GM23338 (cell line): ENCODE measurements at places on chromosomes 2 and 18.
A peak's percentile ranks its signal among the peaks of the same experiment; 100 is the strongest.

- DNase-seq = no peak
These were observed 55.9 kb upstream of the SP3 start for GRCh38 chr2:174020926-174021662.

- no peak for DNase-seq
These were observed 32.2 kb downstream of the NR4A2 start for GRCh38 chr2:156300337-156300736.

GRCh38 chr2:160417745-160418397, 75.7 kb downstream of the RBMS1 start:
- peak; percentile 27 for DNase-seq

- DNase-seq = no peak
These were observed 372.5 kb downstream of the SATB2 start for GRCh38 chr2:199085261-199085660.

DNA sequence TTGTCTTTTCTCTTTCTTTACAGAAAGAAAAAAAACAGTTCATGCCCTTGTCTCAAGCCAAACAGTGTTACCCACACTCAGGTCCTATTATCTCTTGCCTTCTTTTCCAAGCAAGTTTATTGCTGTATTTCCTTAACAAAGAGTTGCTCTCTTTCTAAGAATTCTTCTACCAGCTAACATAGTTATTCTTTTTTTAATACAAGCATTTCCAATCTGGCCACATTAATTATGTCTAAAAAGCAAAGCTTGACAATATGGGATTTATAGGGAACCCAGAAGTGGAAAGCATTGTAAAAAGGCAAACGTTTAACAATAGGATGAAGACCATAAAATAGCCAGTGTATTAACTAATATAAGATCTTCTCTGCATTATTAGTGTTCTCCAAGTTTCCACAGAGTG, 272.5 kb upstream of the CWC22 start:
- no peak for DNase-seq

DNA sequence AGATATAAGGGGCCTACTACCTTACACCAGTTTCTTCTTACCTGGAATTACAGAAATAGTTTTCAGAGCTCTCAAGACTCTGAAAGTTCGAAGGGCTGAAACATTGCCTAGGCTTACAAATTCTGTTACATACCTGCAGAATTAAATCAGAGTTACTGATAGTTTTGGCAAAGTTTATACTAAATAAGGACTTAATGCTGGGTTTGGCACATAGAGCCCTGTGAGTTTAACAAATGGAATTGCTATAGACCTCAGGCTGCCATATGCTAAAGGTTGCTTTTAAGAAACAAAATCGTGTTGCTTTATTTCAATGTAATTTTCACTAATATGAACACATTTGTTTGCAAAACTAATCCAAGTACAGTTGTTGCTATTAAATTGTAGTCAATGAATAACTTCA, 40.1 kb downstream of the SCN3A start:
- DNase-seq = no peak

DNA sequence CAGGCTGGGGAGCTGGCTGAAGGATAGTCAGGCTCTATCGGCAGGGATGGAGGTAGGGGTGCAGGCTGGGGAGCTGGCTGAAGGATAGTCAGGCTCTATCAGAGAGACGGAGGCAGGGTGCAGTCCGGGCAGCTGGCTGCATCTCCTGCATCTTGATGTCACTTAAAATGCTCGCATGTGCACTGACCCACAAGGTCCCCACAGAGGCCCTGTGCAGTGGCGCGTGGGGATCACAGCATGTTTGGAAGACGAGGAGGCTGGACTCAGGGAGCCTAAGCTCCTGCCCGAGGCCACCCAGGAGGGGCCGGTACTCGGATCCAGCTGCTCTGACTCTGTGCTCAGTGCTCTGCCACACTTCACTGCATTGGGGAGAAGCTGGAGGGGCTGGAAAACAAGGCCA, 189.0 kb upstream of the HDAC4 start:
- no peak for DNase-seq

DNA sequence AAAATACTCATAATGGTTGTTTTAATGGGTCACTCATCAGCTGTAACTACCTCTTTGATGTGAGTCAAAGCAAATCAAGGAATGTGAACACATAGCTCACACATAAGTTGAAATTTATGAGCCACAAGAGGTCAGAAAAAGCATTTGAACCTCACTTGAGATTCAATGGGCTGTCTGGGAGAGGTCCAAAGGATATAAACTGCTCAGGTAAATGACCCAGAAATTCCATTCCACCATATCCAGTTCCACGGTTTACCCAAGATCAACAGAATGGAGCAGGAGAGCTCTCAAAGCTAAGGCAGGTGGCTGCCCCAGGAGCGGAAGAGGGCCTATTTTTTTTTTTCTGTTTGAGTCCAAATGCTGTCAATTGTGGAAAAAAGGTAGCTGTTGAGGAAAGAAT, 464.1 kb downstream of the TNS1 start:
- peak; percentile 9 for DNase-seq

DNA sequence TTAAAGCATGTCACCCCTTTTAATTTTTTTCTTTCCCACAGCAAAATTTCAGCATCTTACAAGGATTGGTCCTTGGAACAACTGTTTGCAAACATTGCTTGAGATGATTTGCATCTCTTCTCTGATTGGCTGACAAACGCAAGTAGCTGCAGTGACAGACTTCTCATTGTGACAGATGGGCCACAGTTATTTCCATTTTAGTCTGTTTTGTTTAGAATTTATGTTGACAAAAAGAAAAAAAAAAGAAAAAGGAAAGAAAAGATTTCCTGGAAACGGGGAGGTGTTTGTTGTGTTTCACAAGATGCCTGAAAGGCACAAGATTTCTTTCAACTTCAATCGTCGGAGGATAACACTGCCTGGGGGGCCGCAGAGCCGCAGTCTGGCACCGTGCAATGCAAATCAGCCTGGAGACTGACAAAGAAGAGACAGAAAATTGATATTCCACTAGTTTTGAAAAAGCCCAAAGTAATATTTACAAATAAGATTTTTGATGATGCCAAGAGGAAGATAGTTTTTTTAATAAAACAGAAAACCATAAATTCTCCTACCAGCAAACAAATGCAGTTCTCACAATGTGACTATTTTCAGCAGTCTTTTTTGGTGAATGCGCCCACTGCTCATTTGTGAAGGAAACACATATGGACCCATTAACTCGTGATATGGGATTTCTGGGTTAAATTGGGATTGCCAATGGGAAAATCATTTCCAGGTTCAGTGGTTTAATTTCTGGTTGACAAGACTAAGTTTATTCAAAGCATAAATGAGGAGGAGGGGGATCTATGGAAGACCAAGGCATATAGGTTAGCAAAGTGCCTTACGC, 296.2 kb upstream of the SMIM21 start:
- no peak for DNase-seq

DNA sequence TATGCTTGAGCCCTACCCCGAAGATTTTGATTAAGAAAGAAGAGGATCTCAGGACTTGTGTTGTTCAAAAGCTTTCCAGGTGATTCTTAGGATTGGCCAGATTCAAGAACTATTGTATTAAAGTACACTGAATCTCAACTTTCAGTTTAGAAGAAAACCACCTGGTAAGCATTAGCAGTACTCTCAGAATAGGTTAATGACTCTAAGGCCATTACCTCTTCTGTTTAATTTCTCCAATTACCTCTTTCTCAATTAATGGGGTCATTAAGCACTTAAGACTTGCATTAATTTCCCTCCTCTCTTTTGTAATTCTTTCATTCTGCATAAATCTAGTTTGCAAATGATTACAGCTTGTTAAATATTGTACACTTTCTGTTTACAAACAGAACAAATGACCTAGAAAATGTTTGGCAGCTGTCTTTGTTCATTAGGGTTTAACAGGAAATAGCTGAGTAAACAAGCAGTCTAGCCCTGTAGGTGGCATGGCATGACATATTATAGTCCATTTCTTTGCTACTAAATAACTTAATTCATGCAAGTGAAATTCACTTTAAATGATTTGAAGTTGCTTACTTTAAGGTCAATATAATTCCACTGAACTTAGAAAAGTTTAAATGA, 20.4 kb upstream of the TDRD15 start:
- DNase-seq = peak; percentile 15

DNA sequence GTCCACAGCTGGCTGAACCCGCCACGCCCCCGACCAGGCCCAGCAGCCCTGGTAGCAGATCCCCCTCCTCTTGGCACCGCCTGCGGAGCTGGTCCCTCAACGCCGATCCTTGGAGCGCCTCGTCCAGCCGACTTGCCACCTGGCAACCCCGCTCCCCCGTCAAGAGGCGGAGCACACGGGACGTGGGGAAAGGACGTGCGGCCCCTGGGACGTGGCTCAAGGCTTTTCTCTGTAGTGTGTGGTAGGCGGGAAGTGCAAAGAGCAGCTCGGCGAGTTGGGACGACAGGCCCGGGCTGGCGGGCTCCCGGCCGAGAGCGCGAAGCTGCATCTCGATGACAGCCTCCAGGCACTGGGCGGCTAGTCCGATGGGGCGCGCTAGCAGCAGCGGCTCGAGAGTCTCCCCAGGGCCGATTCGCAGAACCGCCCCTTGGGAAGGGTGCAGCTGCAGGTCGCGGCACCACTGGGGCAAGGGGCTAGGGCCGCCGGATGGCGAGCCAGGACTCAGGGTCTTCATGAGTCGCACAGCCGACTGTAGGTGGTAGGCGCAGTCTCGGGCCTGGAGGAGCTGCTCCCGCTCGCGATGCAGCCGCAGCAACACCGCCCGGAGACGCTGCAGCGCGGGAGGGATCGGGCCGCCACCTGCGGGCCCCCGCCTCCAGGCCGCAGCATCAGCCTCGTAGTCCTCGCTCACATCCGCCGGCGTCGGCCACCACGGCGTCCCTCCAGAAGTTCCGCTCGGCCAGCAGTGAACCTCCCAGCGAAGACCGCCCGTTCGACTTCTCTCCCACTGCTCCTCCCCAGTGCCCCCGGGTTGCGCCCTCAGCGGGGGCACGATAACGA, 617 bp downstream of the CCDC142 start:
- DNase-seq = peak; percentile 75

GRCh38 chr2:109238580-109238979, 109.6 kb downstream of the SH3RF3 start:
- DNase-seq = no peak

GRCh38 chr2:62789918-62790317, 84.4 kb downstream of the EHBP1 start:
- no peak for DNase-seq

DNA sequence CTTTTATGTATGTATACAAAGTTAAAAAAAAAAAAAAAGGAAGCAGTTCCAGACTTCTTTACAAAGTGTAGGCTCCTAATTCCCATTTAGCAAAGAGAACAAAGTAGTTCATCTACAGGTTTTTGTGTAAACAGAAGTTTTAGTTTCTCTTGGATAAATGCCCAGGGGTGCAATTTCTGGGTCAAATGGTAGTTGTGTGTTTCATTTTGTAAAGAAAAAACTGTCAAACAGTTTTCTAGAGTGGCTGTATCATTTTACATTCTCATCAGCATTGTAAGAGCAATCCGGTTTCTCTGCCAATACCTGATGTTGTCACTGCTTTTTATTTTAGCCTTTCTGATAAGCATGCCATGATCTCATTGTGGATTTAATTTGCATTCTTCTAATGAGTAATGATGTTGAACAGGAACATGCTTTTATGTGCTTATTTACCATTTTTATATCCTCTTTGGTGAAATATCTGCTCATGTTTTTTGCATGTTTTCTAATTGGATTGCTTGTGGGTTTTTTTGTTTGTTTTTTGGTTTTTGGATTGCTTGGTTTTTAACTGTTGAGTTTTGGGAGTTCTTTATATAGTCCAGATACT, 16.6 kb upstream of the PSME4 start:
- no peak for DNase-seq

- no peak for DNase-seq
These were observed 340.0 kb downstream of the CCDC85A start for GRCh38 chr2:56523816-56524215.

GRCh38 chr18:6331872-6332271, 82.8 kb downstream of the L3MBTL4 start:
- DNase-seq = no peak

DNA sequence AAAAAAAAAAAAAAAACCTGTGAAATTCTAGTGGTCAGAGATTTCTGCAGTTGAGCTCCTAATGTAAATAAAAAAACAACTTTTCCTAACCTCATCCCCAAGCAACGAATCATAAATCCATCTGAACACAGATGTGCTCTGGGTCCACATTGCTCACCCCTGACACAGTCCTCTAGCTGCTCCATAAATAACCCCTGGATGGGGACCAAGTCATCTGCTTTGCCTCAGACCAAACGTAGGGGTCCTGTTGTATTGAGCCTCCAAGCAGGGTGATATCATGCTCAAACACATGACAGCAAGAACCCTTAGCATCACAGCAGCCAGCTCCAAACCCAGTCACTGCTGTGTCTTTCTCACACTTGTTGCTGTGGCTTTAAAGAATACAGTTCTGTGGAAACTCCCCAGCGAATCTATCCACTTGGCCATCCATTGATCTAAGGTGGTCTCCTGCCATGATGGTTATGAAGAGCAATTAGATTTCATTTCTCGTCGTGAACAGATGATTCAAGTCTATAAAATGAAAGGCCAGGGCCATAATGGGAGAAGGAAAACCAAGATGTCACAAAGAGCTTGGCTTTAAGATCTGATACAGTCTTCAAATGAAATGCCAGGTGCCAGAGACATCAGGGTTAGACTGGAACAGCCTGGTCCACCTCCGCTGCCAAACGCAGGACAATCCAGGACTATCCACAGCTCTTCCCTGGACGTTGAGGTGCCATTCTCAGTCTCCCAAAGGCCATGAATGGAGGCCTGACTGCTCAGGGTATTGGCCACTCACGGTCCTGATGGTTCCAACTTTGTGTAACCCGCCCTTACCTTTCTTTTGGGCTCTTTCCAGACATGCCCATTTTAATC, 39.0 kb downstream of the TBC1D8 start:
- DNase-seq = no peak

GRCh38 chr2:127843677-127844076, 14.3 kb downstream of the POLR2D start:
- no peak for DNase-seq

DNA sequence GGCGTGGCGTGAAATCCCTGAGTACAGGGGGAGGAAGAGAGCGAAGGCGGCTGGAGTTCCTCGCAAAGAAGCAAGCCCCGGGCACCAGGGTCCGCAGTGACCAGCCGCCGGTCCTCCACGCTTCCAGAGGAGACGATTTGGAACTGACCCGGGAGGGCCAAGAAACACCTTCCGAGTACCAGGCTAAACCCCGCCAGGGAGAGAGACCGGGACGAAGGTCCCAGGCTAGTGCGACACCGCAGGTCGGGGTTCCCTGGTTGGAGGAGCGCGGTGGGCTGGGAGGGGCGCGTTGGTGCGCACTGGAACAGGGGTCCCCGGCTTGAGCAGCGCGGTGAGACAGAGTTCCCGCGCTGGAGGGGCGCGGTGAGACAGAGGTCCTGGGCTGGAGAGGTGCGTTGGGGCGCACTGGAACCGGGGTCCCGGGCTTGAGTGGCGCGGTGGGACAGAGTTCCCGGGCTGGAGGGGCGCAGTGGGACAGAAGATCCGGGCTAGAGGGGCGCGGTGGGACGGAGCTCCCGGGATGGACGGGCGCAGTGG, 901 bp downstream of the WDFY1 start:
- peak; percentile 84 for DNase-seq

DNA sequence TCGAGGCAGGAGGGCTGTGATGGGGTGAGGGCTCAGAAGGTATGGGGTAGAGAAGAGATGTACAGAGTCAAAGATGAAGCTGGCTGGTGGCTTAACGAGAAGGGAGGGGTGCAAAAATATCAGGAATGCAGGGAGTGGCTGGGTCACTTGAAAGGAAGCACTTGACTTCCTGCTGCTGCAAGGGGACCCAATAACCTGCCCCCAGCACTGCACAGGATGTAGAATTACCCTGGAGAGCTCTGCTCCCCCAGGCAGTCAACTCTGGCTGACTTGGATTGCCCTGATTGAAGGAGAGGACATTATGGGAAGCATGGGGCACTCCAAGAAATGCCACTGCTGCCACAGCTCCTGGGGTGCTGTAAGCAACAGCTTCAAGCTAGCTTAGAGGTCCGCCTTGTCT, 41.8 kb downstream of the CFAP221 start:
- DNase-seq = no peak
